ENCODE measurements at places on chromosomes 1 and 21. TPM values are rescaled to one million over a fixed set of nuclear protein-coding genes. Genes with fewer than 3 reads are reported as not detected.

The RIPK4 gene
- total RNA-seq: 0.37 TPM

The NUP210L gene
- not detected for total RNA-seq

- peaks cover 31% of the 10 kb centered on the region for H3K4me1 ChIP-seq
- peak overlapping the region; percentile 72 for H3K27ac ChIP-seq
- H3K4me3 ChIP-seq: no peak overlapping the region
- DNase-seq: no peak
Observed at GRCh38 chr1:150760013-150760412, 5.6 kb downstream of the CTSS start.

DNA sequence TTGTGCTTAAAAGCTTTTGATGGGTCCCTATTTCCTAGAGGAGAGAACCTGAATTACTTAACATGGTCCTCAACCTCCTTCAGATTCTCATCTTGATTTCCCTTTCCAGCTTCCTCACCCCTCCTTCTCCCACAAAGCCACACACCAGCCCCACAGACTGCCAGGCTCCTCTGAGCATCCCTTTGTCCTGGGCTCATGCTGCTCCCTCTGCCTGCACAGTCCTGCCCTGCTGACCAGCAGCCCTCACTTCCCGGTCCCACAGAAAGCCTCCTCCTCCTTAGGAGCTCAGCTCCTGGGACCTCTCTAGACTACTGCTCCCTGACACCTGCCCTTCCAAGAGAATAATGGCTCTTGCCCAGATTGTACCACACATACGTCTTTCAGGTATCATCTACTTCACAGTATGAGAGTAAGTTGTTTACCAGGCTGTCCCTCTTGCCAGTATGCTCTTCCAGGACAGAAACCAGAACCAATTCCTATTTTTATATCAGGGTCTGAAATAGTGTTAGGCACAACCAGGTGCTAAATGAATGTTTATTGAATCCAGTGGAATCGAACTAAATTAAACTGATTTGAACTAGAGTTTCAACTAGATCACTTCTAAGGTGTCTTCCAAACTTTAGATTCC lies 373.4 kb downstream of the LMX1A start:
- no peak for DNase-seq
- H3K36me3 ChIP-seq: no peaks in the 10 kb centered on the region
- no peaks in the 10 kb centered on the region for H3K4me1 ChIP-seq
- H3K27ac ChIP-seq: no peak overlapping the region
- no peak overlapping the region for H3K4me3 ChIP-seq

DNA sequence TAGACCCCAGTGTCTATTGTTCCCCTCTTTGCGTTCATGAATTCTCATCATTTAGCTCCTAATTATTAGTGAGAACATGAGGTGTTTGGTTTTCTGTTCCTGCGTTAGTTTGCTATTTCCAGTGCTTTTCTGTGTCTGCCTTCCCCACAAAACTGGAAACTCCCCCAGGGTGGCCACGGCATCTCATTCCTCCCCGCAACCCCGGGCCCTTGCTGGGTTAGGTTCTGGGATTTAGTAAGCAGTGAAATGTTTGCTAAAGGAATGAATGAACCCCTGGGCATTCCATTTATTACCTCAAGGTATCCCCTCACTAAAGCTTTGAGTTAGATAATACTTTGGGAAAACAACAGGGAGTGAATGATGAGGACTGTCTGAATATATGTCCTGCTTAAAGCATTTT lies 142.9 kb downstream of the GLUL start:
- H3K27me3 ChIP-seq: no peaks in the 10 kb centered on the region
- H3K27ac ChIP-seq: peak overlapping the region; percentile 27
- peaks cover 5% of the 10 kb centered on the region for H3K4me1 ChIP-seq

All from T-helper 17 cell (primary cell).